ENCODE measurements at places on chromosomes 12 and 14. TPM values are rescaled to one million over a fixed set of nuclear protein-coding genes. Genes with fewer than 3 reads are reported as not detected.

LAG3 gene
- total RNA-seq, result 0.88 TPM

MUCL1 gene
- not detected for total RNA-seq

NGB gene
- not detected for total RNA-seq

OR4N2 gene
- total RNA-seq, result not detected

SLC5A8 gene
- not detected for total RNA-seq

TSPAN11 gene
- 0.11 TPM for total RNA-seq

GZMB gene
- total RNA-seq, result not detected

EML1 gene
- 40.3 TPM for total RNA-seq

TAS2R46 gene
- total RNA-seq, result not detected

LTBP2 gene
- total RNA-seq, result 16.4 TPM

INHBE gene
- total RNA-seq, result 0.13 TPM

RAD9B gene
- 0.31 TPM for total RNA-seq

GPATCH2L gene
- total RNA-seq, result 21.9 TPM

SLC15A5 gene
- total RNA-seq, result not detected

LHX5 gene
- total RNA-seq, result not detected

GPR137C gene
- 0.15 TPM for total RNA-seq

NDUFA12 gene
- total RNA-seq, result 132 TPM

CLEC4D gene
- not detected for total RNA-seq

CPM gene
- 7.7 TPM for total RNA-seq

CAPZA3 gene
- total RNA-seq, result not detected

PTPN6 gene
- 10.3 TPM for total RNA-seq

CD163 gene
- not detected for total RNA-seq

CD27 gene
- not detected for total RNA-seq

Data from A549 treated with CpdA at 1 μM for 4 hours (cell line).